ENCODE measurements at places on chromosomes 7 and 10. TPM values are rescaled to one million over a fixed set of nuclear protein-coding genes. Genes with fewer than 3 reads are reported as not detected.

GRCh38 chr10:93601146-93601773, at the start of gene RBP4:
RBP4 (minus strand) TSS chr10:93601235; CDS start chr10:93601028, 207 bp downstream.
- H3K36me3 ChIP-seq, result no peaks in the 10 kb centered on the region
- no peaks in the 10 kb centered on the region for H3K4me1 ChIP-seq
- no peak within 1 kb of the TSS for H3K4me3 ChIP-seq
- peaks cover 26% of the 10 kb centered on the region for H3K27me3 ChIP-seq
- no peak within 1 kb of the TSS for H3K27ac ChIP-seq
- DNase-seq, result no peak

GRCh38 chr10:4082861-4083260, 297.9 kb upstream of the KLF6 start:
- DNase-seq, result no peak
- H3K27ac ChIP-seq, result no peak overlapping the region
- peaks cover 17% of the 10 kb centered on the region for H3K4me1 ChIP-seq

- H3K4me1 ChIP-seq, result no peaks in the 10 kb centered on the region
- DNase-seq, result no peak
- H3K4me3 ChIP-seq, result no peak overlapping the region
- no peak overlapping the region for H3K27ac ChIP-seq
- peaks cover 6% of the 10 kb centered on the region for H3K27me3 ChIP-seq
These were observed 16.4 kb downstream of the PTTG1IP2 start for GRCh38 chr7:90485734-90486316.

- no peaks in the 10 kb centered on the region for H3K36me3 ChIP-seq
- DNase-seq, result no peak
- H3K4me1 ChIP-seq, result no peaks in the 10 kb centered on the region
- H3K4me3 ChIP-seq, result no peak overlapping the region
These were observed 414.7 kb upstream of the NRP1 start for GRCh38 chr10:33749067-33749735.

DNA sequence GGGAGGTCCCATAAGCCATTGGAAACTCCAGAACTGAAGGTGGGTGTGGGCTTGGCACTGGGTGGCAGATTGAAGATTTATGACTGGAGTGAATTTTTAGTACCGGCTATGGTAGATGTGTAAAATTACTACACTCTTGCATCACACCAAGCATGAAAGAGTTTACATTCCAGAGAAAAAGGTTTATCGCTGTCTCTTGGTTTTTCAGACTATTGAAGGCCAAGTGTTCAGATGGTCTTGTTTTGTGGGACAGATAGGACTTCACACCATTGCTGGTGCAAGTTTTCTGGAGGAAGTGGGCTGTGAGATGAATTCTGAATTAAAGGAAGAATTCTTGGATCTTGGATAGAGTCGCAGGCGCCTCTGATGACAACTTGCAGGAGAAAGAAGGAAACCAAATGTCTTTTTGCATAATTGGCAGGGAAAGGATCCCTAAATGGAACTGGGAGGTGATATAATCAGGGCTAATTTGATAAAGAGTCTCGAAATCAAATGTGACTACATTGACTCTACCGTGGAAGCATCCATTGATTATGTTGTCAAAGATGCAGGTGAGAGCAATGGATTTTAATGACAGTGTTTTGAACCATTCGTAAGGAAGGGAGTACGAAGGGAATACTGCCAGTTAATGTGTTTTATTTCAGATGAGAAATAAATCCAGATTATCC, 14.2 kb upstream of the NMT2 start:
- no peak overlapping the region for H3K4me3 ChIP-seq
- H3K36me3 ChIP-seq, result peaks cover 1% of the 10 kb centered on the region

DNA sequence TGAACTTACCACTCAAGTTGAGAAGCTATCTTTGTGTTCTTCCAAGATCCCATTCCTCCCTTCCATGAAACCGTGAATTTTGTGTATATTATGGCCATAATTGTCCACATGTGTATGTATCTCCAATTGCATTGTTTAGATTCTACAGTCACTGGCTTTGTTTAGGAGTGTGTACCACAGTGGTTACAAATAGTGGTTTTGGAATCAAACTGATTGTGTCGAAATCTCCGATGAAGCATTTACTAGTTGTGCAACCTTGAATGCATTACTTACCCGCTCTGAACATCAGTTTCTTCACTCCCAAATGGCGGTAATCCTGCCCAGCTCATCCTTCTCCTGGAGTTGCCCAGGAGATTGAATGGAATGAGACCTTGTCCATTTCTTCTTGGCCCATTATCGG, 145.0 kb upstream of the ZNF32 start:
- H3K4me1 ChIP-seq, result peaks cover 4% of the 10 kb centered on the region
- DNase-seq, result no peak
- no peaks in the 10 kb centered on the region for H3K27me3 ChIP-seq

GRCh38 chr10:79081353-79082034, 12.7 kb downstream of the ZMIZ1 start:
- no peaks in the 10 kb centered on the region for H3K36me3 ChIP-seq
- H3K4me3 ChIP-seq, result no peak overlapping the region

GRCh38 chr10:24982319-24983112, 30.1 kb upstream of the PRTFDC1 start:
- no peaks in the 10 kb centered on the region for H3K36me3 ChIP-seq
- H3K4me3 ChIP-seq, result no peak overlapping the region
- no peaks in the 10 kb centered on the region for H3K27me3 ChIP-seq
- H3K27ac ChIP-seq, result no peak overlapping the region
- H3K4me1 ChIP-seq, result peaks cover 11% of the 10 kb centered on the region
- DNase-seq, result no peak

GRCh38 chr7:127888411-127888810, 142.8 kb downstream of the LRRC4 start:
- H3K27ac ChIP-seq, result no peak overlapping the region
- H3K4me3 ChIP-seq, result no peak overlapping the region
- H3K36me3 ChIP-seq, result peaks cover 52% of the 10 kb centered on the region
- no peak for DNase-seq
- no peaks in the 10 kb centered on the region for H3K27me3 ChIP-seq
- H3K4me1 ChIP-seq, result peaks cover 12% of the 10 kb centered on the region

DNA sequence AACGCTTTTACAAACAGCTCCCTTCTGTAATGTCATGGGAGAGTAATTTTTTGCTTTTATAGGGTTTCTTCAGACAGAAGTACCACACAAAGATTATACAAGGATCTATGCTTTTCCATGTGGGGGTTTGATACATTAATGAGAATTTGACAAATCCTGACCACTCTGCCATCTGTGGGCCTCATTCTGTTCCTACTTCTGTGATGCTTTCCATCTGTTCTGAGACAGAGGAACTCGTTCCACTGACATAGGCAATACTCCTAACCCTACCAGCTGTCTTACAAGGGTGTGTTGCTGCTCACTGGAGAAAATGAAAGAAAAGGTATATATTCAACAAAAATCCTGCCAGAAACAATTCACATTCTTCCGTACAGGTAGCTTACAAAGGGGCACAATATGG, 59.4 kb upstream of the NAMPT start:
- H3K36me3 ChIP-seq, result peaks cover 52% of the 10 kb centered on the region
- H3K4me1 ChIP-seq, result peaks cover 59% of the 10 kb centered on the region
- DNase-seq, result no peak
- H3K4me3 ChIP-seq, result no peak overlapping the region
- peak overlapping the region; percentile 97 for H3K27ac ChIP-seq

The FOXP2 gene
- not detected for total RNA-seq

The NPY gene
- total RNA-seq, result not detected

The VWDE gene
- 1.5 TPM for total RNA-seq

The WDR86 gene
- not detected for total RNA-seq

The EPO gene
- total RNA-seq, result not detected

The HOXA13 gene
- not detected for total RNA-seq

The GAD2 gene
- not detected for total RNA-seq

The CNPY1 gene
- total RNA-seq, result not detected

The SND1 gene
- total RNA-seq, result 211 TPM
